M059J (cell line): ENCODE measurements at places on chromosomes 6 and 20. TPM values are rescaled to one million over a fixed set of nuclear protein-coding genes. Genes with fewer than 3 reads are reported as not detected.

GRCh38 chr6:64266351-64266821 is 630.8 kb downstream of the PHF3 start:
- peak; percentile 67 for DNase-seq

SSR1 gene
- 230 and 284 TPM in 2 replicates for total RNA-seq

CYP21A2 gene
- total RNA-seq: not detected in 2 replicates

DNA sequence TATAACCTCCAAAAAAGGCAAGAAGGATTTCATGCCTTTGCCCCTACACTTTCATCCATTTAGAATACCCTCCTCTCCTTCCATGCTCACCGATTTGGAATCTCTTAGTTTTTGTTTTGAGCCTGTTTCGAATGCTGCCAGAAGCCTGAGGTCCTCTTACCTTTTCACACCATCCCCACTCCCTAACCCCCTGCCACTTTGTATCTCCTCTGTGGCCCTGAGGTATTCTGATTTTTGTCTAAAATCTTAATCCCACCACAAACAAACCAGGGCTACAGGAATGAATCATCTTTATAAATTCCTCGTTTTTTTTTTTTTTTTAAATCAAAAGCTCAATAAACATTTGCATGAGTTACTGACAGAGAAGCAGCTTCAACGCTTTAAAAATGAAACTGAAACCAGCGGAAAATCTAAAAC is 1.6 kb upstream of the RPS12 start:
- no peak for DNase-seq

DNA sequence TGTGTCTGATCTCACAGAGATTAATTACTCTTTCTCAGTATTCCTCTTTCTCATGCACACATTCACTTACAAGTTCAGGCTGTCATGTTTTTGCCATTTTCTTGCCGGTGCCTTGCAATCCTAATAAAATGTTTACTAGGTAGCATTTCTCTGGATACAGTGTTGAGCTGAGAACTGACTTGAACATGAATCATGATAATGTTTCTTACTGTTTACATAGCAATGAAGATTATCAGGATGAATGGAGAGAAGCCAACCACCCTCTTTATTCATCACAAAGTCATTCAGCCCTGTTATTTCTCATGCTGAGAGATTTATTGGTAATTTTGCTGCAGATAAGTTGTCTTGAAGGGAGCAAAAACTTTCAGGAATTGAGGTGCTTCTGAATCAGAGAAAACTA is 185.5 kb upstream of the ECI2 start:
- peak; percentile 99 for DNase-seq

RRAGD gene
- total RNA-seq: 1.6 and 2.1 TPM in 2 replicates

LRRC73 gene
- total RNA-seq: 0.05 and 0.32 TPM in 2 replicates

DNA sequence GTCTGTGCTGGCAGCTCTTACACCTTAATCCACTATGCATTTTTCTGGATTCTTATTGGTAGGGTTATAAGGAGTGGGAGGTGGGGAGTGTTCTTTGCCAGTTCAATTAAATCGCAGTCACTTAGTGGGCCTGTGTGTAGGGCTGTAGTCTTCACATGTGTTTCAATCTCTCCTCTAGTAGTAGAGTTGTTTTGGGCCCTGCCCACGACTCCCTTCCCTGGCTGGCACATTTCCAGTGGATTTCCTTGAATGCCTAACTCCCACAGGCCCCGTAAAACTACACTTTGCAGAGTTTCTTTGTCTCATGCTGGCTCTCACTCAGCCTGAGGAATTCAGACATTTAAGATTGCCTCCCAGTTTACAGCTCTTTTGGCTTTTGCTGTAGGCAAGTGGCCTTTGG is 414.0 kb upstream of the OPRM1 start:
- peak; percentile 22 for DNase-seq

DNA sequence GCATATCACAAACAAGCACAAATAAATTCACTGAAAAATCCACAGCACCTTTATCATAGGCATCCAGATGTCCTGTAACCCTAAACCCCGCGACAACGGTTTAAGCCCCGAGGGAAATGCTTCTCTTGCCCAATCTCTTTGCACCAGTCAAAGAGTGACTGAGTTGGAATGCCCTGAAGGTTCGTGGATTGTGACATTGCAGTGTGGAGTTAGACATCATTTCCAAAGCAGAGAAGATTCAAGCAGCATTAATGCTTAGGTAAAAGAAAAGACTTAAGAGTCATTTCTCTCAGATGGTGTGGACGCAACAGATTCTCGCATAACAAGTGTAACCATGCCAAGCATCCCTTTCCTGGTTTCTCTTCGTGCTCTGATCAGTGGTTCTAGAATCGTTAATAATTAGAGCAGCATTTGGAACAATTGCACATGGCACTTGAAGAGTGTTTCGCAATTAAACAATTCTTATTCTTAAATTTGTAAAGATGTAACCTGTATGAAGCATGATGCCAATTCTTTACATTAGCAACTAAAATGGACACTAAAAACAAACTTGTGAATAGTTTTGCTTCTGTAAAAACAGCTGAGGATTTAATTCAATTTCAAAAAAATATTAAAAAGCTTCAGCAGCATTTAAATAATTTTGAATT is 121.6 kb downstream of the HIVEP2 start:
- peak; percentile 43 for DNase-seq

DNA sequence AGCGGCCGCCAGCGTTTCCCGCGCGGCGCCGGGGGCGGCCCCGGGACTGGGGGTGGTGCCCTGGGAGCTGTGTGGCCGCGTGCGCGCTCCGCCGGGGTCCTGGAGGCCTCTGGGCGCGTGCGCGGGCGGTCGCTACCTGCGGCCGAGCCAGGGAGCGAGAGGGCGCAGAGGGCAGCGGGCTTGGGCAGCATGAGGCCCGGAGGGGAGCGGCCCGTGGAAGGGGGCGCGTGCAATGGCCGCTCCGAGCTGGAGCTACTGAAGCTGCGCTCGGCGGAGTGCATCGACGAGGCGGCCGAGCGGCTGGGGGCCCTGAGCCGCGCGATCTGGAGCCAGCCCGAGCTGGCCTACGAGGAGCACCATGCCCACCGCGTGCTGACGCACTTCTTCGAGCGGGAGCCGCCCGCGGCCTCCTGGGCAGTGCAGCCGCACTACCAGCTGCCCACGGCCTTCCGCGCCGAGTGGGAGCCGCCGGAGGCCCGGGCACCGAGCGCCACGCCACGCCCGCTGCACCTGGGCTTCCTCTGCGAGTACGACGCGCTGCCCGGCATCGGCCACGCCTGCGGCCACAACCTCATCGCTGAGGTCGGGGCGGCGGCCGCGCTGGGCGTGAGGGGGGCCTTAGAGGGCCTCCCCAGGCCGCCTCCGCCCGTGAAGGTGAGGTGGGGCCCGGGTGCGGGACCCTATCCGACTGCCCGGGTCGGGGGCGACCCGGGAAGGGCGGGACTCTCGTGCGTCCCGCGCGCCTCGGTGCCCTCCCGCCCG is at the start of gene PM20D2:
Gene PM20D2 (plus strand): TSS at position 100 of the 762 bp plus-strand sequence. CDS start 90 bp downstream, at position 190.
- DNase-seq: peak; percentile 54

DNA sequence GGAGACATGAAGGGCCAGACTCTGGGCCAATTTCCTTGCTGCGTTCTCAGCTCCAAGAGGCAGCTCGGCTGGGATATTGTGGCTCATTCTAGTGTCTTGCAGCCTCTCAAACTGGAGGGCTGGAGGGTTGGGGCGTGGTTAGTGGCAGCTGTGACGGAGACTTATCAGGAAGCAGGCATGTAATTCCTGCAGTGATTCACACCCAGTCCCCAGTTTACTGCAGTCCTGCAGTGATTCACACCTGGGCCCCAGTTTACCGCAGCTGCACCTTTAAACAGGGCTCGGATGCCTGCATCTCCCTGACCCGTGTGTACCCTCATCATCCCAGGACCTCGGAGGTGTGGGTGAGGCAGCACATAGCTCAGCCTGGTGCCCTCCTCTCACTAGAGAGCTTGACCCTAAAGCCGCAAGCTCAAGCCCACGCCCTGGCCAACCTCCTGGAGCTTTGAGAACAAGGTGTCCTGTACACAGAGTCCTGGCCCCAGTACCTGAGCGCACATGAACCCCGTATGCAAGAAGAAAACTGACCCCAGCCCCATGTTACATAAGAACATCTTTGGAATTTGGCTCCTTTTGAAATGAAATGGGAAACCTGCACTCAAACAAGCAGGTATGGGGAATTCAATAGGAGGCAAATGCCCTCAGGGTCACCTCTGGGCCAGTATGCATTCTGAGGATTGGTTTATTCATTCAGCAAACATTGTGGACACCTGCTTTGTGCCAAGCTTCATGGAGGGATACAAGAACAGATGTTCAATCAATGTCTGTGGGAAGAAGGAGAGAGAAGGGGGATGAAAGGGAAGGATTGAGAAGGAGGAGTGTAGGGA is 55.3 kb upstream of the FAM83D start:
- DNase-seq: peak; percentile 72

DNA sequence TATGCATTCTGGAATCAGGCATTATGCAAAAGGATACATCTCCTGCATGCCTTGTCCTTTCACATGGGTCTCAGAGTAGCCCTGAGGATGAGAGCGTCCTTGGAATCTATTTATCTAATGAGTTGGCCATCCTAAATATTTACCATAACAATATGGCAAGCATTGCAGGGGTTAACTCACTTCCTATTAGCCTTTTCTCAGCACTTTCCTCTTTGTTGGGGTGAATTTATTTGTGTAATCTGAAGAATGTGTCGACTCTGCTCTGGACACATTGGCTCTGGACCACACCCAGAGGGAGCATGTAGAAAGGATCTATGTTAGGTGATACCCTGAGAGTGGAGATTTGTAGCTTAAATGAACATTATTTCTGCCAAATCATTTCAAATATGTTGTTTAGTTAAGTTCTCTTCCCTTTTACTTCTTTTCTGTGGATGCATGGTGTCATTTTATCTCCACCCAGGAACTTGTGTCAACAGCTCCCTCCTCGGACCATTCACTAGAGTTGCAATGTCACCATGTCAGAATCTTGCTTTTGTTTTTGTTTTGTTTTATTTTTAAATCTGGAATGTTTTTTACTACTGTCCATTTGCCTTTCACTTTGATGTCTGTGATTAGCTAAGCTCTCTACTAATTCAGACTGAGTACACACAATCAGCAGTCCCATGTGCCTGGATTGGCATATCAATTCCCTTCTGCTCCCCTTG is 757.0 kb upstream of the MMS22L start:
- peak; percentile 9 for DNase-seq

DNA sequence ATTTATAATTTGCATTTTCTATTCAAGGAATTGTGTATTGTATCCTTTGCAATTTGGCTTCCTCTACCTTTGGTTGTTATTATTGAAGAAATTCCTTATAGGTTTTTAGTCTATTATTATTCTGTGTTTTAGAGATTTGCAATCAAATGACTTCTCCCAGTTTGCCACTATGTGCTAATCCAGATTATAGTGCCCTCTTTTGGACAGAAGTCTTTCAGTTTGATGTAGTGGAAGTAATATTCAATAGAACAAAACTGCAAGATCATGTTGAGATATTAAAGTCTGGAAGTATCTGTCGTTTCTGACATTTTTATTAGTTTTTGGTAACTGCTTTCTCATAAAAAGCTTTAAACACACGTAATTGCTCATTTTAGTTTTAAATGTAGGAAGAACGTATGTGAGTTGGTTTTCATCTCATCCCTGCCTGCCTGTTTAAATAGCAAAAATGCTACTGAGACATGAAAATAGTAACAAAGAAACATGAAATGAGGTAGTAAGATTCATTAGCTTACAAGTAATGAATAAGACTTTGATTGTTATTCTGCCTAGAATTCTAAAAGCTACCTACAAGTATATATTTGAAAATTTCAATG is 72.8 kb downstream of the RTN4IP1 start:
- peak; percentile 49 for DNase-seq

GRCh38 chr6:122790423-122791309 is 1.6 kb downstream of the SMPDL3A start:
- peak; percentile 46 for DNase-seq

C2 gene
- 2.9 and 3.3 TPM in 2 replicates for total RNA-seq

DNA sequence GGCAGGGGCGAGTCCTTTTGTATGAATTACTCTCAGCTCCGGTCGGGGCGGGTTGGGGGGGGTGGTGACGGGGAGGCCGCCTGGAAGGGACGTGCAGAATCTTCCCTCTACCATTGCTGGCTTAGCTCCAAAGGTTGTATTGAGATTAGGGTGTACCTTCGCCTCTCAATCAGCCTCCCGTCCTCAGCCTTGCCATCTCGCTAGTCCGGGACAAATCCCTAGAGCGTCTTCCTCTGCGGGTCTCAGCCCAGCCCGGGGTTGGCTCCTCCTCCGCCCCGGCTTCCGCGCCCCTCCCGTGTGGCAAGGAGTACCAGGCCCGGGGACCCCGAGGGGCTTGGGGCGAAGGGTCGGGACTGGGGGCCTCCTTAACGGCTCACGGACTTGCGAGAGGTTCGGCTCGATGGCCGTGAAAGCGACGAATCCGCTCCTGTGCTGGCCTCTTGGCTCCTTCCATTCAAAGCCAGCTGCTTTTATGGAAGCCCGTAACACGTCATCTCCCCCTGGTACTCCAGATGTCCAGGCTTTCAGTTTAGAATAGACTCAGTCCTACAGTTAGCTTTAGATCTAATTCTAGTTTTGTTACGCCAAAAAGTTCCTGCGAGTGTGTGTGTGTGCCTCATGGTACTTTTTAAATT is 636 bp upstream of the EEF1A1 start:
- peak; percentile 86 for DNase-seq

DNA sequence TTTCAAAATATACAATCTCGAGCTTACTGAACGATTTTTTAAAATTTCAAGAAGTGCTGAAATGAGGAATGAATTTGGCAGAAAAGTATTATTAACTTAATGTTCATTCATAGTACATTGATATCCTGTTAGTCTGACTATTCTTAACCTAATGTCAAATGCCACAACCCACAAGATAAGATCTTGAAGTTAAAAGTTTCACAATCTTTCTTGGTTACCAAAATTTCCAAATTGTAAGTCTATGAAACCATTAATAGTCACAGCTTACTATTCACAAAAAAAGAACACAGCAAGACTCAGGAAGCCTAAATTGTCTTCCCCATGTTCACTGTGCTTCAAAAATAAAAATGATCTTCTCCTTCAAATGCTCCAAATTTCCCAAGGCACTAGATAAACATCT is 71.3 kb downstream of the HACE1 start:
- DNase-seq: peak; percentile 18

PLEKHG1 gene
- not detected in 2 replicates for total RNA-seq

- DNase-seq: no peak
These were observed 20.5 kb downstream of the PCK1 start for GRCh38 chr20:57581202-57582028.

APOBEC2 gene
- total RNA-seq: not detected in 2 replicates

DNA sequence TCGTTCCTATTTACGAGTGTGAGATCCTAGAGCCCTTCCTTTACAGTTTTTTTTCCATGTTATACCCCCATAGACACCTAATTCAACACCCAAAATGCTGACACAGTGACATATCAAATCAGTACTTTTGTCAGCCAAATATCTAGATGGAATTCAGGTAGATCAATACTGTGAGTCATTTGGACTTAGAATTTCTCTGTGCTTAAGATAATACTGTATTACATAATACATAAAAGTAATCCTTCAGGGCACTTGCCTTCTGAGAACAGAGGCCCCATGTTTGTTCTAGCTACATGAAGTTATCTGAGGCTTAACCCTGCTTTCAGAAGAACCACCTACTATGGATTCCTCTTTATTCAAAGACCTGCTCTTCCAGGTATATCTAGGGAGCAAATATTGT is 623.1 kb downstream of the PHF3 start:
- DNase-seq: no peak

DNA sequence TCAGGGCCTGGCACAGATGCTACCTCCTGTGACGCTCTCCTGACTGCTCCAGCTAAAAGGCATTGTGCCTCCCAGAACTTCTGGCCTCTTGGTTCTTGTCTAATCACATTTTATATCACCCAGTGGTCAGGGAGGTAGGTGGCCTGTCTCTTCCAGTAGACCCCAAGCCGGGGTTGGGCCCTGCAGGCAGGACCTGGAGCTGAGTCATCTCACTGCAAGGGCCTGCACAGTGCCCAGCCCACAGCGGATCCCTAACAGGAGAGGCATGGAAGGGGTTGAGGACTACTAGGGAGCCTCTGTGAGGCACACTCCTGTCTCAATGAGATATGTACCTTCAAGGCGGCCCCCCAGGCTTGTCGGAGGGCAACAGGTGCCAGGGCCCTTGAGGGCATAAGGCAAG is 6.4 kb downstream of the LEMD2 start:
- peak; percentile 61 for DNase-seq
